ENCODE measurements at places on chromosomes 6 and 20.
A peak's percentile ranks its signal among the peaks of the same experiment; 100 is the strongest.

GRCh38 chr6:167588181-167588919, 238.4 kb upstream of the AFDN start:
- no peak for DNase-seq

- DNase-seq = peak; percentile 23
Measured at GRCh38 chr6:56359201-56359899, 112.0 kb upstream of the COL21A1 start.

DNA sequence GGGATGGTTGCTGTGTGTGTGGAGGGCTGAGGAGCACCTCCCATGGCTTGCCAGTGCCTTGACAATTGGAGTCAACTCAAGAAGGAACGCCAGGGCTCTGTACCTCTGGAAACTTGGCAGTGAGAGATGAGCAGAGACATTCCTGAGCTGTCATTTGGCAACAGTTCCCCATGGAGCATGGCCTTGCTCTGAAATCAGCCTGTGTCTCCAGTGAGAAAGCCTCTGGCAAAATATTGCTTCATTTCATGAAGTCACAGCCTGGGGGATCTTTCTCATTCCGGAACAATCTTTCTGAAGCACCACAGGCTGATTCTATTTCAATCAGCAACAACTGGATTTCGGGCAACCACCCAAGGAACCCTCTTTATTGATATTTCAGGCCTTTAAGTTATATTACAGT, 52.2 kb upstream of the FNDC1 start:
- no peak for DNase-seq

DNA sequence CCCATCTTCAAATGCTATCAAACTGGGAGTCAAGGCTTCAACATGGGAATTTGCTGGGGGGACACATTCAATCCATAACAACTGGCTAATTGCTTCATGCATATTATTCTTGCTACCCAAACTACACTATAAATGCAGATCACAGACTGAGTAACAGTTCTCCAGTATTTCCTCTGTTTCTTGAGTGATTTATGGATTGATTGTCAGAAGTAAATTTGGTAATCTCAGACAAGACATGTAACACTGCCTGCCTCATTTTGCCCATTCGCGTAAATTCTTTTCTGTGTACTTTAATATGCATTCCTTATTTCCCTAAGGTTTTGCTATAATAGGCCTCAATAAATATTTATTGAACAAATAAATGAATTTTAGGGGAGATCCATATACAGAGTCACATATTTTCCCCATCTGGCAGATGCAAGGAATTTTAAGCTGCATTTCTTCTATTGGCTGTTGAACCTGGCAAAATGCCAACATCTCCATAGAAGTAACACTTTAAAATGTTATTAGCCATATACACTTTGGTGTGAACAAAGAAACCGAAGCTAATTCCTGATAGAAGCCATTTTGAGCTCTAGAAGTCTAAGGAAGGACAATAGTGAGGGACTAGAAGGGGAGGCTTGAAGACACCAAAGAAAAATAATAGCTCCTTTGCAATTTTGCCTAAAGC, 98.2 kb downstream of the QRSL1 start:
- DNase-seq = no peak

DNA sequence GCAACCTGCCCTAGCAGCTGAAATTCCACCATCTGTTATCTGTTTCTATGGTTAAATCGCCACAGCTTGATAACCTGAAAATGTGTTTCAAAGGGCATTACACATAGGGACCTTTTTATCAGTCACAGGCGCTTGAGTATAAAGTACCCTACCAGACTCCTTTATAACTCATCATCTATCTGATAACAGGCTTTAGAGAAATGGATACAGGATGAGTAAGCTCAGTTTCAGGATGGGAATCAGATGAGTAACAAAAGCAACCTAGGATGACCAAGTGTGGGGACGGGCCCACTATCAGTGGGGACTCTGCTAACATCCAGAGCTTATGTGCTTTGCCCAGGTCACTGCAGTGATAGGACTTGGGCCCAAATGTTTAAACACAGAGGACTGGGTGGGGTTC, 75.6 kb downstream of the PRND start:
- DNase-seq = no peak

DNA sequence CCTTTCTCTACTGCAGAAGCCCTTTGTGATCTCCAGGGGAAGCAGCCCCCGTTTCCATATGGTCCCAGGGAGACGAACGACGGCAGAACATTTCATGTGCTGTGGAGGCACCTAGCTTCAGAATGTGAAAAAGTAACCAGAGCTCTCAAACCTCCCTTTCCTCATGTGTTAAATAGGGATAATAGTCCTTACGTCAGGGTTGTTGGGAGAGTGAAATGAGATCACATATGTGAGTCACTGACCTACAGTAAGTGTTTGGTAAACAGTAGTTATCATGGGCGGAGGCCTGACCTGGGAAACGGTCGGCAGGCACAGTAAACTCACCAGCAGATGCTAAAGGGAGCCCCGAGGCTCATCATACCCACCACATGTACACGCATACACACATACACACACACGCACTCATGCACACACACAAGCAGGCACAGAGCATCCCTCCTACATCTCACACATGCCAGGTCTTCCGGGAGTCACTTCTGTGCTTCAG, 89.7 kb downstream of the LY86 start:
- DNase-seq = no peak

DNA sequence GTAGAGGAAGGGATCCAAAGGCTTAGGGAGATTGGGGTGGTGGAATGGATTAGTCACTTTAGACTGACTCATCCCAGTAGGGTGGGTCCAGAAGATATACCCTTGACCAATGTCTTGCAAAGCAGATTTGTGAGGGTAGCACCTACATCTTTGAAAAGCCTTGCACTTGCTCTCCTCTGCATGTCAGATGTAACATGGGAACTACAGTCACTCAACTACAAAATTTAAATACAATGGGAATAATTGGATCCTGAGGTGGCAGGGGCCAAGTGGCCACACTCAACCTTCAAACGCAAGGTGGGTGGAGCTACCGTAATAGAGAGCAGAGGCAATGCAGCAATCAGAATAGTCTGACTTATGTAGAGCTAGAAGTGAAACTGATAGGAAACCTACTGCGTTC, 71.2 kb downstream of the ME1 start:
- no peak for DNase-seq

GRCh38 chr20:18288749-18289267, 481 bp downstream of the ZNF133 start:
- no peak for DNase-seq

- DNase-seq = no peak
Measured at GRCh38 chr6:63440057-63440456, 120.3 kb upstream of the LGSN start.

DNA sequence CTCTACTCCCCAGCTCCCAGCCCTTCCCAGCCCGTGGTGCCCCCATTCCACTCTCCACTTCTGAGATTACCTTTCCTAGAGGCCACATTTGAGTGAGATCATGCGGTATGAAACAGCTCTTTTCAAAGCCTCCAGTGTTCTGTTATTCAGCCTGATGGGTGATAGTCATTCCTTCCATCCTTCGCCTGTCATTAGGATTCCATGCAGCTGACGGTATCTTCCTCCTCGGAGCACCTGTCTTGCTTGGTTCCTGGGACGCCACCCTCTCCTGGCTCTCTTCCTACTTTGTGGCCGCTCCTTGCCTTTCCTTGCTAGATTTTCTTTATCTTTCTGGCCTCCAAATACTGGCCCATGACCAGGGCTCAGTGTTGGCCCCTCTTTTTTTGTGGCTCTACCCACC, 137.0 kb downstream of the ARID1B start:
- no peak for DNase-seq

DNA sequence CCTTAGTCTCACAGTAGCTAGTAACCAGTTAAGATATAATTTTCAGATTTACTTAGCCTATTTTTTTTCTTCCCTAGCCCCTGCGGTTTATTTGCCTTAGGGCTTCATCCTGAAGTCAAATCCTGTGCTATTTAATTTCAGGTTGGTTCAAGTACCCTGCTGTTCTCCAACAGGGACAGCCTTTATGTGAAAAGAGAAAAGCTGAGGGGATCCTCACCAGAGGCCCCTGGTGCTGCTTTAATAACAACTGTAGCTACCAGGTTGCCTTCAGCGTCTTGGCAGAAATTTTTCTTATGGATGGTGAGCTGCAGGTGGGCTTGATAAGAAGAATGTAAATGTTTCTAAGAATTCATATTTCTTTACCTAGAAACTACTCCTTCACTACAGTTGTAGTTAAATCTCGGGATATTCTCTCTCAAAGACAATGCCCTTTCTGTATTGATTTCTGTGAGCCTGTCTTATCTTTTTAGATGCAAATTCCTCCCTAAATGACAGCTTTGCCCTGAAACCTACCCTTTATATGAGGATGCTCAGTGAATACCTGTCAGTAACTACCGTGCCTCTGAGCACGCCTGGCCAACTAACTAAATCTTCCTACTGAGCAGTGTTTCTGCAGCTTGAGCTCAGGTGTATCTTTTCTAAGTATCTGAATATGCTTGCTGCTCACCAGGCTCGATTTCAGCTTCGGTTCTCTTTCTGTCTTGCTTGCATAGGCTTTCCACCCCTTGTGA, 320.5 kb downstream of the MMUT start:
- DNase-seq = no peak

DNA sequence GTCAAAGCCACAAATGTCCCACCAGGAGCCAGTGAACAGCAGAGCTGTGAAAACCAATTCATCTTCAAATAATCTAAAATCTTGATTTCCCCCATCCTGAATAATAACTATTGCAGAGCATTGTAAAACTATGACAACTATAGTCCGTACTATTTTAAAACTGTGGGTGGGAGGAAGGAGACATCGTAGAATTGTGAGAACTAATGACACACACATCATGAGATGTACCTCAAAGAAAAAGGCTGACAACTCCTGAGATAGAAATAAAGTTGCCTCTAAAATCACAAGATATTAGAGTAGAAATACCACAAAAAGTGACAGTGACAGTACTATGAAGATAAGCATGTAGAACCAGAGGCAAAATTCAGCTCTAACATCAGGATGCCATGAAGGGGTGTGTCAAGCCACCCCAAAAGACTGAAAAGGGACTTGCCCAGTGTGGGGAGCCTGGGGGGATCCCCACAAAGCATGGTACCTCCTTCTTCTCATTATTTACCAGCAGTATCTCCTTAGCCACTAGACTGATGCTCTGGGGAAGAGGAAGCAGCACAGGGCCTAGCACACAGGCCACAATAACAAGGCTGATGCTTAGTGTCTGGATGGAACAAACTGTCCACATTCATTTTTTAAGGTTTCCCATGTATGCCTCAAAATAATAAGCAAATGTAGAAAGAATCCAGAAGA, 13.4 kb downstream of the NAPB start:
- no peak for DNase-seq

- DNase-seq = no peak
Measured at GRCh38 chr20:13671512-13671911, 32.8 kb upstream of the TASP1 start.

GRCh38 chr20:49450281-49450721, 32.2 kb downstream of the KCNB1 start:
- no peak for DNase-seq

DNA sequence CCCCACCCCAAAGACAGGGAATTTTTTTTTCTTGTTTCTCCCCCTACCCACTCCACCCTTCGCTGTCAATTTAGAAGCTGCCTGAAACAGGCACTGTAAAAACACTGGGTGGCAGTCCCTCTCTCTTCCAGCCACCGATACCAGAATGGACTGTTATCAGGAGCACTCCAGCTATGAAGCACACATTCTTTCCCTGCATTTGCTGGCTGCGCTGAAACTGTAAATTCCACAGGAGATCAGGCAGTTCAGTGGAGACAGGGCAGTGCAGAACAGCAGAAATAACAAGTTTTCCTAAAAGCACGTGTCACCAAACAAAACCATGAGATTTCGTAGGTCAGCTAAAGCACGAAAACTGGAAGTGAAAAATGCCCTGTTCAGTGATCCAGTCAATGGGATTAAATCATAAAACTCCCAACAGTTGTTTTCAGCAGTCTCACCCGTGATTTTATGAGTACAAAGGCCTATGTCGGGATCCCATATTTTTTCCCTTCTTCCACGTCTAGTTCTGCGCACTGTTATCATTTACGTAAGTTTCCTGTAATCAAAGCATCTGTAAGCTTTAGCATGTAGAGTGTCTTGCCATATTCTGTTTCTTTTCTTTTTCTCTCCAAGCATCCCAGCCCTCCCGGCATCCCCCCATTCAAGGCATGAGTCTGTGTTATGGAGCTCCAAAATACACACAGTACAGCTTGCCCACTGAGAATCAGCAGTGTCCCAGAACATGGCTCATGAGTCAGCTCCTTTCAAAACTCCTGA, 359.9 kb upstream of the EPHA7 start:
- no peak for DNase-seq

- DNase-seq = no peak
Measured at GRCh38 chr20:17663040-17663399, 19.0 kb downstream of the RRBP1 start.
